ENCODE measurements at places on chromosomes 12 and 14.

GRCh38 chr12:123363390-123363739, 1.3 kb downstream of the SBNO1 start:
- no peak for DNase-seq

DNA sequence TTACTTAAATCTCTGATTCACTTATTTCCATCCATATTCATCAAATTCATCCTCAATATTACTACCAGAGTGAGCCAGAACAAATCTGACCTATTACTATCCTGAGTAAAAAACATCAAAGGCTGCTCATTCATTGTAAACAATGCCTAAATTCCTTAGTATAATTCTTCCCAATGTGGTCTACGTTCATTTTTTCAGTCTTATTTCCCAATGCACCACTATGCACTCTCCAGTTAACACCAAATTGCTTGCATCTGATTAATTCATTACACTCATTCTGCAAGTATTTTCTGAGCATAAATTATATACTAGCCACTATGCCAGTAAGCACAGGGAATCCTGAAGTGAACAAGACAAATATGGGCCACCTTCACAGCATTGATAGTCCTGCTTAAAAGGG, 110.0 kb downstream of the EPS8 start:
- no peak for DNase-seq

- no peak for DNase-seq
These were observed 484.8 kb downstream of the EGLN3 start for GRCh38 chr14:33465846-33466700.

DNA sequence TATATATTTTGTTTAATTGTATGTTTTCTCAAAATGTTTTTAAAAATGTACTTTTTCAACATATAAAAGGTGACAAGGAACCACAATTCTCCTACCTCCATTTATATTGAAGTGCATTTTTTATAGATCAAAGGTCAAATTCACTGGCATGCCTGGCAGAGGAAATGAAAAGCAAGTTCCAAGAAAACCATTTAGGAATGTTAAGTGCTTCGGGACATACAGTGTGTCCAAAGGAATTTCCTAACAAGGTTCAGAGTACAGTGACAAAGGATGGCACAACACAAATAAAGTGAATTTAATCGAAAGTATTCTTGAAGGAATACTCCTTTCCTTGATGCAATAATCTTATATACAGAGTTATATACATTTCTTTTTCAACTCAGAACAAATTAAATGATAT, 242.3 kb downstream of the CCER1 start:
- DNase-seq: no peak

DNA sequence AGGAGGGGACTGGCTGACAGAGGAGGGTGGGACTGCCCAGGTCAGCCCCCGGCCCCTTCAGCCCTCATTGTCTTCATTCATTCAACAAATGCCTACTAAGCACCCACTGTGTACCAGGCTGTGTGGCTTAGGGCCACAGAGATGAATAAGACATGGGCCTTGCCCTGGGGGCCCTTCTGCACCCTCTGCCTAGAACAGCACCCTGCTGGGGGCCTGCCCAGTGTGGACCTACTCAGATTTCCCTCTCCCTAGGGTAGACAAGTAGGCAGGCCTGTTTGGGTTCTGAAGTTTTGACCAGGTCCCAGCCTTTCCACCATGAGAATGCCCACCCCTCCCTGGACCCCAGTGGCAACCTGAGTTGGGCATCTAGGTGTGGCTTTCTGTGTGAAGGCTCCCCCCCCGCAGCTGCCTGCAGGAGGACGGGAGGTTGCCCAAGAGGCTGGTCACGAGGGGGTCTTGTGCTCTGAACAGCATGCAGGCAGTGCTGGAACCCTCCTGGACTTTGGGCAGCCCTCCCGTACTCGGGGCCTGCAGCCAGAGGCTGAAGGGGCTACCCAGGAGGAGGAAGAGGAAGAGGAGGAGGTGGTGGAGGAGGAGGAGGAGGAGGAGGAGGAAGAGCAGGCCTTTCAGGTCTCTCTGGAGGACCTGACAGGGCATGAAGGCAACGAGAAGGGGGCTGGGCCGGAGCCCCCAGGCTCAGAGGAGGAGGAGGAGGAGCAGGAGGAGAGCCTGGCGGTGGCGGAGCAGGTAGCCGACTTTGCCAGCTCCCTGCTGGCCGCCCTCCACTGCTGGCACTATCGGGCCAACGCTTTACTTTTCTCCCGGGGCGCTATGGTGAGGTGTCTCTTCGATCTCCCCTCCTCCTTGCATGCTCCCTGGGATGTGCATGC, 33.4 kb downstream of the PLEKHG3 start:
- no peak for DNase-seq

DNA sequence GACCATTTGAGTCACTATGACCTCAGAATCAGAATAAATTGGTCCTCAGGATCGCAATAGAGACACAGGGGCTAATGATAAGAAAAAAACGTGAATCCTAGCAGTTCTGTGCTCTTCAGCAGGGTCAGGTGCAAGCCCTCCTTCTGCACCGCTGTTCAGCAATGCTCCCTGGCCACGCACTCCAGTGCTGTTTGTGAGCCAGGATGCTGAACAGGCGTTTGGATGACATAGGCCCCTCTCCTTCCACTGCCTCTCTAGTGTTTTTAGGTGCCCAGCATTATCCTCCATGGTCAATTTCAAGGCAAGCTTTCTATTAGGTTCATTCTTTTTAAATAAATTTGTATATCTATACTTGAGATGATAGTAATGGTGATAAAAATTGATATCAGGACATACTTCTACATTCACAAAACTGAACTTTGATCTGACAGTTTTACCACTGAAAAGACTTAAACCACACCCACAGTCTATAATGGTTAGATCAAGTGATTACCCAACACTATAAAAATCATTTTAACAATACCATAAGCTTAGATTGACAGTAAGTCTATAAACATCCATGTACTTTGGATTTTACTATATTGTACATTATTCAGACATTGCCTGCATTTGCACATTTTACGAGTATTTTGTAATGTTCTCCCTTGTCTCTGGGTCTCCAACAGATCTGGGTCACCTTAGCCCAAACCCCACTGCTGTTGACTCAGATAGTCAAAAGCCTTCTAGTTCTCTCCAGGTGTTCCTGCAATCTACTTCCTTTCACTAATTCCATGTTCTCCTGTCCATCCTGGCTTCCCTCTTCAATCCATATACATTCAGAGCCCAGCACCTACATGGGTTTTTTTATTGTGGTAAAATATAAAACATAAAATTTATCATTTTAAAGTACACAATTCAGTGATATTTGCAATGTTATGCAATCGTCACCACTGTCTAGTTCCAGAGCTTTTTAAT, 114.9 kb upstream of the COCH start:
- DNase-seq: no peak

DNA sequence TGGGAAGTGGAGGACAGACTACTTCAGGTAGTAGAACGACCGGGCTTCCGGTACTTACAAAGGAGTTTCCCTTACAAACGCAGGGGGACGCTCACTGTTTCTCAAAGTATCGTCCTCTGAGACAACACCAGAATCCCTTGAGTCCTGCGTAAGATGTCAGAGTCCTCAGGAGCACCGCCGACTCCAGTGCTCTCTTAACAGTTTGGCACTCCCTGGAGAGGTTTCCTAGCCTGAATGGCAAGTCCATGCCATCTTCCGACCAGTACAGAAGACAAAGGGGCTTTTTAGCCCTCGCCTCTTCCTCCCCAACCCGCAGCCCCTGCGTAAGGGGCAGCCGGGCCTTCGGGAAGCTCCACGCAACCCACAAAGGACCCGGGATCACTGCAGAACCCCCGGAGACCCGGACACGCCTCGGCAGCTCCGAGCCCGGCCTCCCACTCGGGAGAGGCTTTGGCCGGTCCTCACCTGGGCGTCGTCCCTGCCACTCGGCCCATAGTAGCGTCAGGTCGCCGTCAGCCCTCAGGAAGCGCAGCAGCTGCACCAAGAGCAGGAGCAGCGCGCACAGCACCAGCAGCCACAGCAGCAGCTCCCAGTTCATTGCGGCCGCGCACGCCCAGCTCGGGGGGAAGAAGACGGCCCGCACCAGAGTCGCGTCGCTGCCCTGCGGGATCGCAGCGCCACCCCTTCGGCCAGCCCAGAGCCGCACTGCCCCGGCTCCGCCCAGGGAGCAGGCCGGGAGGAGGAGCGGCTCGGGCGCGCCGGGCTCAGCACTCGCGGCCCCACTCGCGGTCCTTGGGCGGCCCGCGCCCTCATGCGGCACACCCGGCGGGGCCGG, at the start of gene DHRS7:
Gene DHRS7, minus strand, starts transcription at position 687 of the 835 bp plus-strand sequence. Its CDS starts 89 bp downstream, at position 598.
- DNase-seq: peak; percentile 48

DNA sequence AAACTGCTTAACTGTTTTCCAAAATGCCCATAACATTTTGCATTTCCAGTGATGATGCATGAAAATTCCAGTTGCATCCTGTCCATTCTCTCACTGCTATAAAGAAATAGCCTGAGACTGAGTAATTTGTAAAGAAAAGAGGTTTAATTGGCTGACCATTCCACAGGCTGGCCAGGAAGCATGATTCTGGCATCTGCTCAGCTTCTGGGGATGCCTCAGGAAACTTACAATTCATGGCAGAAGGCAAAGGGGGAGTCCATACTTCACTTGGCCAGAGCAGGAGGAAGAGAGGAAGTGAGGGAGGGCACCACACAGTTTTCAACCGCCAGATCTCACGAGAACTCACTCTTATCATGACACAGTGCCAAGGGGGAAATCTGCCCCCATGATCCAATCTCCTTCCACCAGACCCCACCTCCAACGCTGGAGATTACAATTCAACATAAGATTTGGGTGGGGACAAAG, 18.2 kb upstream of the CLEC2D start:
- DNase-seq: no peak

GRCh38 chr14:83624541-83624940, 1905.4 kb upstream of the FLRT2 start:
- no peak for DNase-seq

DNA sequence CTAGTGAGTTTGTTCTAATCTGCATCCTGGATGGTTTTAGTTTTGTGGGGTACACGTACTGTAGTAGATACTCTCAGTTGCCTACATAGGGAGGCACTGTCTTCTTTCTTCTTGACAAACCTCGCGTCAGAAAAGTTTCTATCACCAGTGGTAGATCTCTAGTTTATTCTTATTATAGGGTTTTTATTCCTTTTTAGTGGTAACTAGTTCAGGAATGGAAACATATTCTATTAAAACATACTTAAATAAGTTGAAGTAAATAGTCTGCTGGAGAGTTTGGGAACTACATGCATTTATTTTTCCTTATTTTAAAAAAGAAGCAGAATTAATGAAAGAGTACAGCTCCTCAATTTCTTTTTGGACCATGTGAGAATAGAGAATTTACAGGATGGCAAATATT, 33.6 kb upstream of the OR9K2 start:
- no peak for DNase-seq

DNA sequence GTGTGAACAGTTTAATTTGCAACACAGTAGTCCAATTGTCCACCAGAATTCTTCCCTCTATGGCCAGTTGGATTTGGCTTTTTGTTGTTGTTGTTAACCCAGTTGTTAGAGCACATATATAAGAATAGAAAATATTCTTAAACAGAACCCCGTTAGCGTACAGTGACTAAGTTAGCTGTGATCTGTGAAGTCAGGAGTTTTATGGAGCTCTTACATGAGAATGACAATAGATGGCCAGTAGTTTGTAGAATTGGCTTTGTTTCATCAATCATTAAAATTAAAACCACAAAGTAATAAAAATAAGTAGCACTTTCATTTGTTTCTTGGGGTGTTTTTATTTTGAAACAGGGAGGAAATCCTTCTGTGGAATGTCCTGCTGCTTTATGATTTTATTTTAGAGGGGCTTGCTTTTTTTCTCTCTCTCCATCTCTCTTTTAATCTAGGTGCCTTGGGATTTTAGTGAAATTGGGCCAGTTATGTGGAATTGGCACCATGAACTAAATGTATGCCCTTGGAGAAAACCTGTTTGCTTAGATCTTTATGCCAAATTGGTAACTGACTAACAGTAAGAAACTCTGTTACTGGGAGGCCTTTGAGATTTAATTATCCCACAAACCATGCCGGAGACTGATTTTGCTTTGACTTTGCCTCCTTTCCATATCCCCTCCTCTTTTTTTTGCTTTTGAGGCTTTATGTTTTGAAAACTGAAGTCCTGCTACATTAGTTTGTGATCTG, 22.9 kb downstream of the FBXW8 start:
- no peak for DNase-seq

DNA sequence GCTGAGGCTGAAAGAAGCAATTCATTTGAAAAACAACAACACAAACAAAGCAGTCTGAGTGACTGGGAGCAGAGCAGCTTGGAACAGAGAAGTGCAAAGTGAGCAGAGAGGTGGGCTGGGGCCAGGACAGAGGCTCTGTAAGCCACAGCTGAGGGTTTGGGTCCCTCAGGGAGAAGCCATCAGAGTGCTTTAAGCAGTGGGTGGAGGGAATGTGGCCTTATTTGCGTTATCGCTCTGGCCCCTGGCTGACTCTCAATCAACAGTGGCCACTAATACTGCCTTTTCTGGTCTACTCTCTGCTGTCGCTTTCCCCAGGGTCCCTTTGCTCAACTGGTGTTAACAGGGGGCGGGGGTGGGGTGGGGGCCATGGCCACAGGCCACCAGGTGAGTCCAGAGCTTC, 44.2 kb downstream of the IRF2BPL start:
- no peak for DNase-seq

- DNase-seq: no peak
These were observed 40.8 kb downstream of the CCDC88C start for GRCh38 chr14:91376547-91377477.

GRCh38 chr14:88289234-88289633, 33.8 kb downstream of the KCNK10 start:
- no peak for DNase-seq

Measured in activated T-helper 9 cell treated with anti-CD3 and anti-CD28 coated beads, Interleukin-2, amount 50 U/mL, for 16 hours (primary cell).